ENCODE measurements at places on chromosomes 5 and 9.

DNA sequence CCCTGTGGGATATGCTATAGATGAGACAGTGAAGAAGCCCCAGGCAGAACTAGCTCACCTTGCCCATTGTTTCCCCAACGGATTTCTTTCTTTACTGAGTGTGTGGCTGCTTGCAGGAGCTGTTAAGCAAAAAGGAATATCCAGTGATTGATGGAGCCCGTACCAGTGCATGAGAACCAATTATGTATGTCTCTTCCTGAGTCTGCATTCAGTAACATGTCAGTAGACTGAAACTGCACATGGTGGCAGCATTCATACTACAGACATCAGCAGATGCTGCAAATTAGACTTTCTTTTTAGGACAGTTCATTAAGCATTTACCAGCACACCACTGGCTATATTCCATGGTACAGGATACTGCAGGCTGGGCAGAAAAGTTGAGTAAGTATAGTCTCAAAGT is 90.3 kb upstream of the PLCXD3 start:
- no peak for DNase-seq

GRCh38 chr5:74761241-74761640 is 5.7 kb downstream of the GFM2 start:
- DNase-seq: no peak

DNA sequence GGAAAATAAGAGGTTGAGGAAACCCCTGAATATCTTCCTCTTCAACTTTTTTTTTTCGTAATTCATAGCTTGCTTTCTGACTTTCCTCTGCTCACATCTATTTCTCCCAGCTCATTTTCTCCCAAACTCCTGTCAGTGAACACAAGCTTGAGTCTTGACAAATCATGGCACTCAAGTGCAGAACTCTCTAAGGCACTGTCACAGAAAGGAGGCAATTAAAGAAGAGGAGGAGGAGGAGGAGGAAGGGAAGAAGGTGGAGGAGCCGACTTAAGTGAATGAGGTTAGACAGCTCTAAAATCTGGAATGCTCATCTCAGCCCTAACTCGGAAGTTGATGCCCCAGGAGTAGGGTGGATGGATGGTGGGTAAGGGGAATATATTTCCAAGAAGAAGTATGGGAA is 27.2 kb upstream of the NUDT12 start:
- no peak for DNase-seq

- DNase-seq: no peak
Observed at GRCh38 chr5:174572591-174572990, 151.8 kb upstream of the MSX2 start.

DNA sequence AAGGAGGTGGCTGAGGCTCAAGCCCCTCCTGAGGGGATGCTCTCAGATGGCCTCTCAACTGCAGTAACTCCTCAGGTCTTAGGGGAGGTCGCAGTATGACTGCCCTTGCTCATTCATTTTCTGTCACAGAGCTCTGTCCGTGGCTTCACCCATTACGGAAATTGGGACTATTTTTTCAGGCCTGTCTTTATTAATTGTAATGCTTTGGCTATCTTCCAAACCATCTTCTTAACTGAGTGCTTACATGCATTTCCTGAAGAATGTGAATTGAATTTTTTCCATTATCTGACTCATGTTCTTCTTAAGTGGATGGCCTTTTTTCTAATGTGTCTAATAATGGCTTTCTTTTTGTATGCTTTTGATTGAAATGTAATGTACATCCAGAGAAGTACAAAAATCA is 36.4 kb upstream of the SV2C start:
- DNase-seq: no peak
